CD8-positive, alpha-beta memory T cell (primary cell): ENCODE measurements at places on chromosomes 1 and 21.

- DNase-seq: no peak
- H3K36me3 ChIP-seq: no peaks in the 10 kb centered on the region
- no peaks in the 10 kb centered on the region for H3K27me3 ChIP-seq
- no peak overlapping the region for H3K27ac ChIP-seq
- no peak overlapping the region for H3K4me3 ChIP-seq
Measured at GRCh38 chr21:38140207-38140903, 116.4 kb upstream of the KCNJ15 start.

GRCh38 chr1:172357753-172358385 is 62.6 kb upstream of the C1orf105 start:
- DNase-seq: no peak
- no peaks in the 10 kb centered on the region for H3K27me3 ChIP-seq
- H3K36me3 ChIP-seq: no peaks in the 10 kb centered on the region
- H3K4me3 ChIP-seq: no peak overlapping the region
- H3K4me1 ChIP-seq: peaks cover 40% of the 10 kb centered on the region

GRCh38 chr1:29384496-29385015 is 148.2 kb downstream of the PTPRU start:
- H3K27me3 ChIP-seq: no peaks in the 10 kb centered on the region
- H3K36me3 ChIP-seq: no peaks in the 10 kb centered on the region
- no peak overlapping the region for H3K27ac ChIP-seq

DNA sequence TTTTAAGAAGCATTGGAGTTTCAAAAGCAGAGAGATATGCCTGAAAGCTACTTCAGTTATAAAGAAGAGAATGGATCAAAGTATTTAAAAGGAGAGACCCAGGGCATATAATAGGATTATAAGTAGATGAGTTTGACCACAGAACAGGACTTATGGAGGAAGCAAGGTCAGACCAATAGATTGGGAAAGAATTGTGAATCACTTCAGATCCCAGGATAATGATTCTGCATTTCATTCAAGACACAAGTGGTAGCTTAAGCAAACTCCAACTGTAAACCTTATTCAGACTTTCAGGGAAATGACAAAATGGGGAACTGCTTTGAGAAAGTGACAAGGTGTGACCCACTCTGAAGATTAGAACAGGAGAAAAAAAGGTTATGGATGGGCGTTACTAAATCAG is 18.9 kb upstream of the OR10J5 start:
- no peaks in the 10 kb centered on the region for H3K36me3 ChIP-seq
- H3K27ac ChIP-seq: no peak overlapping the region
- H3K4me1 ChIP-seq: no peaks in the 10 kb centered on the region
- DNase-seq: no peak
- H3K4me3 ChIP-seq: no peak overlapping the region

- DNase-seq: no peak
- H3K36me3 ChIP-seq: no peaks in the 10 kb centered on the region
- no peak overlapping the region for H3K27ac ChIP-seq
Measured at GRCh38 chr21:25461725-25462124, 145.6 kb downstream of the MRPL39 start.

- H3K36me3 ChIP-seq: no peaks in the 10 kb centered on the region
- H3K4me1 ChIP-seq: no peaks in the 10 kb centered on the region
- H3K27me3 ChIP-seq: no peaks in the 10 kb centered on the region
- H3K27ac ChIP-seq: no peak overlapping the region
- no peak for DNase-seq
Measured at GRCh38 chr1:21872445-21873079, 60.5 kb downstream of the LDLRAD2 start.

- H3K27me3 ChIP-seq: no peaks in the 10 kb centered on the region
- H3K4me3 ChIP-seq: no peak overlapping the region
- no peaks in the 10 kb centered on the region for H3K36me3 ChIP-seq
- H3K4me1 ChIP-seq: no peaks in the 10 kb centered on the region
- H3K27ac ChIP-seq: no peak overlapping the region
Measured at GRCh38 chr1:17688217-17688810, 66.8 kb upstream of the ACTL8 start.

- DNase-seq: no peak
- no peak overlapping the region for H3K4me3 ChIP-seq
- H3K4me1 ChIP-seq: no peaks in the 10 kb centered on the region
- H3K27ac ChIP-seq: no peak overlapping the region
- no peaks in the 10 kb centered on the region for H3K27me3 ChIP-seq
Measured at GRCh38 chr1:100187912-100188311, 9.9 kb upstream of the LRRC39 start.

GRCh38 chr1:164930241-164930640 is 371.3 kb downstream of the PBX1 start:
- H3K4me3 ChIP-seq: no peak overlapping the region
- H3K27ac ChIP-seq: no peak overlapping the region
- DNase-seq: no peak
- H3K27me3 ChIP-seq: no peaks in the 10 kb centered on the region
- no peaks in the 10 kb centered on the region for H3K36me3 ChIP-seq

- H3K4me3 ChIP-seq: no peak overlapping the region
- no peaks in the 10 kb centered on the region for H3K27me3 ChIP-seq
- peaks cover 19% of the 10 kb centered on the region for H3K36me3 ChIP-seq
- H3K27ac ChIP-seq: no peak overlapping the region
- DNase-seq: no peak
Measured at GRCh38 chr1:246843876-246844275, 87.9 kb downstream of the AHCTF1 start.

DNA sequence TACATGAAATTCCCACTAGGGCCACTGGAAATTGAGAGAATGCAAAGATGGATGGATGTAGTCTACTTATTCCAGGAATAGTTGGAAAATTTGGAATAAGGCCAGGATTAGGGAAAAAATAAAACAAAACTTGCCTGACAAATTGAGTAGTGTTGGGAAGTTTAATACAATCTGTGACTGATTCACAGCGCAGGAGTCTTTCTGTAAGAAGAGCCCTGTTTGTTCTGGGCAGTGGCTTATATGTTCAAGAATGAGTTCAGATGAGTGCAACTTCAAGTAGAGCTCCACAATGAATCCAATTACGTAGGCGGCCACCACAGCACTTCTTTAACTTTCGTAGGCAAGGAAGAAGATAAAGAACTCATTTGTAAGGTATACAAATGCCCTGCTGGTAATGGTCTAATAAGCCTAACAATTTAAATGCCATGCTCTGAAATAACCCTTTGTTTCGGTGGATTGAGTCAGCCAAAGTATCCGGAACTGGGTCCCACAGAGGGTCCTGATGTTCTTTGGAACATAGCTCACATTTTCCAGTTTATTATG is 47.1 kb upstream of the KCNE1 start:
- H3K27ac ChIP-seq: no peak overlapping the region
- DNase-seq: no peak
- no peak overlapping the region for H3K4me3 ChIP-seq
- no peaks in the 10 kb centered on the region for H3K36me3 ChIP-seq
- H3K4me1 ChIP-seq: no peaks in the 10 kb centered on the region
- no peaks in the 10 kb centered on the region for H3K27me3 ChIP-seq

- H3K36me3 ChIP-seq: peaks cover 23% of the 10 kb centered on the region
- no peak for DNase-seq
- H3K4me1 ChIP-seq: peaks cover 19% of the 10 kb centered on the region
- H3K4me3 ChIP-seq: peak overlapping the region; percentile 55
Measured at GRCh38 chr1:36088265-36088576, 471 bp upstream of the ADPRS start.

DNA sequence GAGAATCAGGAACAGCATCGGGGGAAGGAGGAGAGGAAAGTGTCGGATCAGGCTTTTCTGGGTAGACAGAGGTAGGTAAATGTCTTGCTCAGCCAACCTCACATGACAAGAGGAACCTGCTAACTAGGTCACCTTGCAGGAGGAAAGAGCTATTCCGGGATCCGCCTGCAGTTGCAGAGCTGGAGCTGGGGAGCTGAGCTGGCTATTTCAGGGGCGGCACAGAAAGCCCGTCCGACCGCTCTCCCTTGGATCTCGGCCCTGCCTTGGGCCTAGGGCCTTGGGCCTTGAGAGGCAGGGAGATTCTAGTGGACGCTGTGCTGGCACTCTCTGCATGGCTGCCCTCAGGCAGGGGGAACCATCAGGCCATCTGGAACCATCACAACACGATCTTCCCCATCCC is 56.5 kb upstream of the CTPS1 start:
- H3K36me3 ChIP-seq: no peaks in the 10 kb centered on the region
- no peak for DNase-seq
- H3K4me3 ChIP-seq: no peak overlapping the region
- no peaks in the 10 kb centered on the region for H3K4me1 ChIP-seq
- no peak overlapping the region for H3K27ac ChIP-seq

- no peak overlapping the region for H3K27ac ChIP-seq
- no peak for DNase-seq
- peaks cover 5% of the 10 kb centered on the region for H3K4me1 ChIP-seq
- H3K36me3 ChIP-seq: no peaks in the 10 kb centered on the region
Measured at GRCh38 chr1:197660389-197660788, 114.9 kb downstream of the DENND1B start.

- H3K4me3 ChIP-seq: no peak overlapping the region
- DNase-seq: no peak
- H3K27me3 ChIP-seq: no peaks in the 10 kb centered on the region
- no peaks in the 10 kb centered on the region for H3K36me3 ChIP-seq
- no peaks in the 10 kb centered on the region for H3K4me1 ChIP-seq
Measured at GRCh38 chr1:198113342-198113750, 43.5 kb upstream of the NEK7 start.

GRCh38 chr1:216926720-216927510 is 203.7 kb upstream of the ESRRG start:
- no peaks in the 10 kb centered on the region for H3K4me1 ChIP-seq
- no peak for DNase-seq
- no peak overlapping the region for H3K4me3 ChIP-seq
- H3K27ac ChIP-seq: no peak overlapping the region
- H3K27me3 ChIP-seq: no peaks in the 10 kb centered on the region

DNA sequence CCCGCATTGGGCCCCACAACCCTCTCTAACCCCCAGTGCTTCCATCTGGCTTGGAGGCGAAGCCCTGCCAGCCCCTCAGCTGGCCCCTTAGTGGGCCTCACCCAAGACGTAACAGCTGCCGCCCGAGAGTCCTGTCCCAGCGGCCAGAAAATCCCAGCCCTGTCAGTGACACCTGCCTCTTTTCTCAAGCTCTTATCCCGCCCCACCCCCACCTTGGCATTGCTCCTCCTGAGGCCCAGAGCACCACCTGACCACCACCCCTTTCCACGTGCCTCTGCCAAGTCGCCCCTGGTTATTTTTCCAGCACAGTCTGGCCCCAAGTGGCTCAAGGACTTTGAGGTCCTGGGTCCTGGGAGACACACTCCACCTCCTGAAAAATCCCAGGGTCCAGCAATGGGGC is 5.9 kb upstream of the CTRC start:
- no peaks in the 10 kb centered on the region for H3K36me3 ChIP-seq
- H3K27ac ChIP-seq: no peak overlapping the region
- no peaks in the 10 kb centered on the region for H3K27me3 ChIP-seq
- no peak overlapping the region for H3K4me3 ChIP-seq
- no peaks in the 10 kb centered on the region for H3K4me1 ChIP-seq
- DNase-seq: no peak

GRCh38 chr1:161273402-161273801 is 14.9 kb downstream of the PCP4L1 start:
- H3K27ac ChIP-seq: no peak overlapping the region
- H3K4me1 ChIP-seq: no peaks in the 10 kb centered on the region
- no peak overlapping the region for H3K4me3 ChIP-seq
- no peak for DNase-seq

- no peaks in the 10 kb centered on the region for H3K36me3 ChIP-seq
- no peak overlapping the region for H3K4me3 ChIP-seq
- H3K27me3 ChIP-seq: no peaks in the 10 kb centered on the region
- H3K4me1 ChIP-seq: no peaks in the 10 kb centered on the region
- H3K27ac ChIP-seq: no peak overlapping the region
- DNase-seq: no peak
Measured at GRCh38 chr1:247367786-247368422, 36.2 kb upstream of the ZNF496 start.

DNA sequence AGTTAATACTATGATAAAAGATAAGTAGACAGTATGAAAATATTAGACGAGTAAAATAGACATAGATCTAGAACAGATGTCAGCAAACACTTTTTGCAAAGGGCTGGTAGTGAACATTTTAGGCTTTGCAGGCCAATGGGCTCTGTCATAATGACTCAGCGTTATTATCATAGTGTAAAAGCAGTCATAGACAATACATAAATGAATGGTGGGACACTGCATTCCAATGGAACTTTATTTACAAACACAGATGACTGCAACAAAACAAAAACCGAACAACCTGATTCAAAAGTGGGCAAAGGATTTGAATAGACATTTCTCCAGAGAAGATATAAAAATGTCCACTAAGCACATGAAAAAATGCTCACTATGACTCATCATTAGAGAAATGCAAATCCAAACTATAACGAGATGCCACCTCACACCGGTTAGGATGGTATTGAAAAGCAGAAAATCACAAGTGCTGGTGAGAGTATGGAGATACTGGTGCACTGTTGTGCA is 7.3 kb downstream of the GSTM5 start:
- no peak overlapping the region for H3K4me3 ChIP-seq
- H3K27me3 ChIP-seq: no peaks in the 10 kb centered on the region
- DNase-seq: no peak
- peak overlapping the region; percentile 3 for H3K27ac ChIP-seq
- H3K36me3 ChIP-seq: no peaks in the 10 kb centered on the region

GRCh38 chr1:106249365-106249764 is 807.1 kb upstream of the PRMT6 start:
- no peaks in the 10 kb centered on the region for H3K36me3 ChIP-seq
- no peak overlapping the region for H3K27ac ChIP-seq
- H3K27me3 ChIP-seq: no peaks in the 10 kb centered on the region
- no peak for DNase-seq
- no peak overlapping the region for H3K4me3 ChIP-seq

GRCh38 chr1:192809307-192810252 is 741 bp downstream of the RGS2 start:
- peak; percentile 58 for DNase-seq
- H3K27ac ChIP-seq: peak overlapping the region; percentile 96
- H3K4me1 ChIP-seq: peaks cover 23% of the 10 kb centered on the region
- H3K27me3 ChIP-seq: no peaks in the 10 kb centered on the region
- peak overlapping the region; percentile 99 for H3K4me3 ChIP-seq

DNA sequence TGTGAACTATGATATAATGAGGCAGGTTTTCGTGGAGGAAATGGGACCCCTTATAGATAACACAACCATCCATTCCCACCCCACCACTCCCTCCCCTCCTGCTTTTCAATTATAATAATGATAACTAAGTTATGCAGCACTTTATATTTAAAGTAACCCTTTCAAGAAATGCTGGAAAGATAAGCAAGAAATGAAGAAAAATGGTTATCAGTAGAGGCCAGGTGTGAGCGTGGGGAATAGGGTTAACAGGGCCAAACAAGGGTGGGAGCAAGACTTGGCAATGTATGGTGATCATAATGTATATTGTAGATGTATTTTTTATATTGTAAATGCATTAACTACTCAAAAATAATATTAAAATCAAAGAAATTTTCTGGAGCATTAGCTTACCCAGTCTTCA is 133.4 kb downstream of the PBX1 start:
- H3K27me3 ChIP-seq: no peaks in the 10 kb centered on the region
- no peak overlapping the region for H3K4me3 ChIP-seq
- no peaks in the 10 kb centered on the region for H3K36me3 ChIP-seq
- no peaks in the 10 kb centered on the region for H3K4me1 ChIP-seq
